ENCODE measurements at places on chromosomes 7 and 10.
A peak's percentile ranks its signal among the peaks of the same experiment; 100 is the strongest.

- no peak for DNase-seq
These were observed 368.6 kb downstream of the REEP3 start for GRCh38 chr10:63889803-63890202.

- no peak for DNase-seq
These were observed 219.9 kb downstream of the FGFR2 start for GRCh38 chr10:121378251-121378801.

DNA sequence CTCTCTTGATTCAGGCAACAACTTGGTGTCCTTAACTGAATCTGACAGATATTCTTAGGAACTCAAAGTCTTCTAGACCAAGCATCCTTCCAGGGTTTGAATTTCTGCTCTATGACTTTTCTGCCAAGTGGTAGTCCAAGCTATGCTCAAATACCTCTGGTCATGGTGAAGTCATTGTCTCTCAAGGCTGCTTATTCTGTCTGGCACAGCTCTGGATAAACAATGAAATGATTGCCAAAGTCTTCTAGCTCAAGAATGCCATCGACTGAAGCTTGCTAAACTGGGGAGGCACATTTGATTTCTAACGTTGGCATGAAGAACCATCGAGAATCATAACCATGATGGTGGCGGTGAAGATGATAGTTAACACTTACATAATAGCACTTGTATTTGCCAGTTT is 116.2 kb upstream of the MKX start:
- DNase-seq: no peak

- no peak for DNase-seq
These were observed 21.6 kb upstream of the NME8 start for GRCh38 chr7:37826825-37827224.

GRCh38 chr10:3658766-3659165 is 126.2 kb downstream of the KLF6 start:
- DNase-seq: no peak

DNA sequence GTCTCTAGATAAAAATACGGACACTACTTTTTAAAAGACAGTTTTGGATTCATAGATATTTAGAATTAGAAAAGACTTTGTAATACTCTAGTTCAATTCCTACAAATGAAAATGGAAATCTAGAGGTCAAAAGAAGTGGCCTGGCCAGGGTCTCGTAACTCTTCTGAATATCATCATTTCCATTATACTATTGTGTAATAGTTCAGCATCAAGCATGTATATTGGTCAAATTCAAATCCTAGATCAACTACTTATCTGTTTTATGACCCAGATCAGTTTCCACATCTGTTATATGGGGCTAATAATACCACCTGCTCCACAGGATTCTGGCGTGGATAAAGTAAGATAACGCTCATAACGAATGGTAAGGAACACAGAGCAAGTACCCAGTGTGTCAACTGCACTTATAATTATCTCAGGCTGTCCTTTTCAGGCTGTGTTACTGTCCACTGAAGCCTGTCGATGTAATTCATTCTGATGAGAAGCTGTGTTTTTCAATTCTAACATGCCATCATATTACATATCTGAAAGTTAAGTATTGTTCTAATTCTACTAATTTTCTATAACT is 54.3 kb downstream of the ARHGAP21 start:
- no peak for DNase-seq

DNA sequence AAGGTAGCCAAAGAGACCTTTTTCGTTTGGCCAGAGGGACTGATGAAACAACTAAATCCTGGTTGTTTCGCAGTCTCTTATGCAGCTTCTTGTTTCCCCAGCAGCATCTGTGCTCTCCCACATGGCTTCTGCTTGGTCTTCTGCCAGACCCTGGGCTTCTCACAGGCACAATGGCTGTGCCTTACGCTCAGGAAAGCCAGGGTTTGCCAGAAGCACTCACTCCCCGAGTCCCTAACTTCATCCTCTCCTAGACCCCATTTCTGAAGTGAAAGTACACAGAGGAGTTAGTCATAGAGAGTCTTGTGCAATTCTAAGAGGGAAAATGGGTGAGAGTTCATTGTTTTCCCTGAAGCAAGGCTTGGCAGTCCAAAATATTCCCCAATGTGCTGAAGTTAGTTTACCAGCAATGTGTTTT is 121.7 kb downstream of the EVX1 start:
- peak; percentile 80 for DNase-seq
